NCI-H2081 treated with DMSO at 0.1 percent for 48 hours (cell line): ENCODE measurements at places on chromosomes 16 and 17.

GRCh38 chr17:3952186-3952585, 12.1 kb downstream of the ATP2A3 start:
- DNase-seq: no peak

GRCh38 chr16:28986046-28986445, 1.2 kb downstream of the LAT start:
- no peak for DNase-seq

DNA sequence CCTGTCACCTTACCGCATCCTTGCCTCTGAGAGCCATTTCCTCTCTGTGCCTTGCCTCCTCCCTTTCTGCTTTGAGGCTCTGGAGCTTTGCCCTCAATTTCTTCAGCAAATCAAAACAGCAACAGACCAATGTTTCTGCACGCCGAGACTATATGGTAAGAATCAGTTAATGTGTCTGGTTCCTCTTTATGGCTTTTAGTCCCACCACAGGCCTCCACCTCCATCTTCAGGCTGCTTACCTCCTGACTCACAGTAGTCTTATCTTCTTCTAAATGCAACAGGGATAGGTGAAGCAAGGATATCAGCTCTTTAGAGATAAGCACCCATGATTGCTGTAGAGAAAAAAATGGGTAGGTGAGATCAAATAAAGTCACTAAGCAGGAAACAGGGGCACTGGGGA, 9.2 kb upstream of the ALDOC start:
- DNase-seq: no peak

- DNase-seq: no peak
Measured at GRCh38 chr17:50986989-50987660, 121.0 kb upstream of the TOB1 start.

GRCh38 chr16:89845417-89845816, 17.1 kb downstream of the SPIRE2 start:
- DNase-seq: no peak

DNA sequence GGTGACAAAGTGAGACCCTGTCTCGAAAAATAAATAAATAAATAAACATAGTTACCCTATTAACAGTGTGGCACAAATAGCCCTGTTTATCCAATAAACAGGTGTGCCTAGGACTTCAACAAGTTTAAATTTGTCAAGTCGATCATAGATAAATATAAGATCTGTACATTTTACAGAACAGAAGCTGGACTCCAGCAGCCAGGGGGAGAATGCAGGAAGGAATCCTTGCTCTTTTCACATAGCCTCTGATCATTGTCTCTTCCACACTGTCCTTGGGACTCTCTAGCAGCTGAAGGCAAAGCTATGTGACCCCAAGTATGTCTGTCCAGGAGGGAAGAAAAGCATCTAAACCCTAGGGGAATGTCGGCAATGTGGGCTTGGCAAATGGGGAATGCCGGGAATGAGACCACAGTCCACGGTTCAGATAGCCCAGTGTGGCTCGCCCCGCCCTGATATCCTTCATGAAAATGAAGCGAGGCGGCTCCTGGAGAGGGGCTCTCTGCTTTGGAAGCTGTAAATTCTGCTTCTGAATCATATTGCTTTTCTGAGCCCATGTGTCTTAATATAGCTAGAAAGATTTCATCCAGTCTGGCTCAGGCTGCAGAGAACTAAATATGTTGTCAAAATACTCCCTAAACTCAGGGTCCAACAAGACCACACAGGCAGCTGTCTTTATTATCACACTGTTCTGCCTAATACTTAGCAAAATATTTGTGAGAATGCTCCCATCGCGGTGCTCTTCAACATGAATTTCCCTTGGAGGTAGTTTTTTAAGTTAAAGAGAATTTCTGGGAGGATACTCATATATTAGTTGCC, 24.9 kb upstream of the GRB2 start:
- DNase-seq: no peak

- DNase-seq: no peak
Measured at GRCh38 chr17:46978489-46979146, 435 bp downstream of the RPRML start.

- no peak for DNase-seq
Measured at GRCh38 chr17:47855737-47856136, 4.8 kb upstream of the SP6 start.

GRCh38 chr16:27551036-27551435, 1.1 kb downstream of the KATNIP start:
- no peak for DNase-seq

DNA sequence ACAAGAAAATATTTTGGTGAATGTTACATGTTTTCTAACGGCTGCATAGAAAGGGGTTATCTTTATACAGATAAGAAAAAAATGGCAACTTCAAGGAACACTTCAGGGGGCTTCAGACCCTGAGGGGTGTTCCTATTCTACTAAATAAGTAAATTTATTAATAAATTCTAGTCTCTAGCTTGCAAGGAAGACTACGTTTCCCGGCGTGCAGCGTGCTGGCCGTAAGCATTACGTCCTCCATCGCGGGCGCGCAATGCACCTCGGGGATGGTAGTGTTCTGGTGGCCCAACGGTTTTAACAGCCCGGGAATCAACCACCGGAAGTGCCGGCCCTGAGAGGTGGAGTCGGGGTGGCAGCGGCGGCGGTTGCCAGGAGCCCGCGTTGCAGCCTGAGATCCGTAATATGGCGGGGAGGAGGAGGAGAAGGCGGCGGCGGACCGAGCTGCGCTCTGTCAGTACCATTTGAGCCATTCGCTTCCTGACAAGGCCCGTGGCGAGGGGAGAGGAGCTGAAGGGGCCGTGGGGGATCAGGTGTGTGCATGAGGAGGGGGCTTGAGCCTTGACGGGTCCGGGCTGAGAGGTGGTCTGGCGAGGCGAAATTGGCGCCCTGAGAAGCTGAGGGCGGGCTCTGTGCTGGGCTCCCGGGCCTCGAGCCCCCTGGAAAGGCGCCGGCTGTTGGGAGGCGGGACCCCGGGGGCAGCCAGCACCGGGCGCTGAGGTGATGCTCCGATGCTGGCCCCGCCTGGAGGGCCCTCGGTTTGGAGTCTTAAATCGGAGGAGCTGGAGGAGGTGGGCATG, at the start of gene CCP110:
Gene CCP110 (plus strand): TSS at position 384 of the 797 bp plus-strand sequence. CDS start 3,940 bp downstream, outside the sequence.
- peak; percentile 84 for DNase-seq

- DNase-seq: peak; percentile 90
Measured at GRCh38 chr16:69890114-69890891, 60.8 kb upstream of the CLEC18A start.

DNA sequence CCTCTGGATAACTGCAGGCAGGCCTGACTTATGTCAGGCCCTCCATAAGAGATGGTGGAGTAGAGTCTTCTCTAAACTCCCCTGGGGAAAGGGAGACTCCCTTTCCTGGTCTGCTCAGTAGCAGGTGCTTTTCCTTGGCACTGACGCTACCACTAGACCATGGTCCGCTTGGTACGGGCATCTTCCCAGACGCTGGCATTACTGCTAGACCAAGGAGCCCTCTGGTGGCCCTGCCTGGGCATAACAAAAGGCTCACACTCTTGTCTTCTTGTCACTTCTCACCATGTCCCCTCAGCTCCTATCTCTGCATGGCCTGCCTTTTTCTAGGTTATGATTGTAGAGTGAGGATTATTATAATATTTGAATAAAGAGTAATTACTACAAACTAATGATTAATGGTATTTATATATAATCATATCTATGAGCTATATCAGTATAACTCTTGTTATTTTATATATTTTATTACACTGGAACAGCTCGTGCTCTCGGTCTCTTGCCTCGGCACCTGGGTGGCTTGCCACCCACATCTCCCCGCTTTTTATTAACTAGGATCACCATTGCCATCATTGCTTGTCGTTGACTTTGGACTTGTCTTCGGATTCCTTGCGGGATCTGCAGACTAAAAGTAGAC, 59.8 kb upstream of the ARL4D start:
- DNase-seq: peak; percentile 65

DNA sequence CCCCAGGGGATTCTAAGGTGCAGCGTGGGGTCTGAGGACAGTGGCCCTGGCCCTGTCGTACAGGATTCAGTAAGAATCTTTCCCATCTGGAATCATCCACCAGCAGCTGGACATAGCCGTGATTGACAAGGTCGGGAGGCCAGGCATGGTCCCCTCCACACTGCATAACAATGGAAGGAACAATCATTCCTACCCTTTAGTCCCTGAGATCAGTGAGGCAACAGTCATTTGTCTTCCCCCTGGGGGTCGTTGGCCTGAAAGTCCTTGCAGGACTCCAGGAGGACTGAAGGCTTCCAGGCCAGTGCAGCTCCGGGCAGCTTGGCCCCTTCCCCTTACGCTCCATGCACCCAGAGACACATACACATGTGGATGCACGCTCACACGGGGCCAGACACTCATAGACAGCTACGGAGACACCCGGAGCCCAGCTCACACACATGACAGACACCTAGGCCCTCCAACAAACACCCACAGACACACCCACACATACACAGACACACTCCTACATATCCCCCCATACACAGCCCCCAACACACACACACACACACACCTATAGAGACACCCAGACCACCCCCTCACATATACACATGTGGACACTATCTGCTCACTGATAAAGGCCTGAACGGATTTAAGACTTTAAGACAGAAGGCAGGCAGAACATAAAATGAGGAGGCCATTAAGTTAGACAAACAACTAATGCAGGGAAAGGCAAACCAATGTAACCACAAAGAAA, 42.9 kb downstream of the LITAF start:
- no peak for DNase-seq

DNA sequence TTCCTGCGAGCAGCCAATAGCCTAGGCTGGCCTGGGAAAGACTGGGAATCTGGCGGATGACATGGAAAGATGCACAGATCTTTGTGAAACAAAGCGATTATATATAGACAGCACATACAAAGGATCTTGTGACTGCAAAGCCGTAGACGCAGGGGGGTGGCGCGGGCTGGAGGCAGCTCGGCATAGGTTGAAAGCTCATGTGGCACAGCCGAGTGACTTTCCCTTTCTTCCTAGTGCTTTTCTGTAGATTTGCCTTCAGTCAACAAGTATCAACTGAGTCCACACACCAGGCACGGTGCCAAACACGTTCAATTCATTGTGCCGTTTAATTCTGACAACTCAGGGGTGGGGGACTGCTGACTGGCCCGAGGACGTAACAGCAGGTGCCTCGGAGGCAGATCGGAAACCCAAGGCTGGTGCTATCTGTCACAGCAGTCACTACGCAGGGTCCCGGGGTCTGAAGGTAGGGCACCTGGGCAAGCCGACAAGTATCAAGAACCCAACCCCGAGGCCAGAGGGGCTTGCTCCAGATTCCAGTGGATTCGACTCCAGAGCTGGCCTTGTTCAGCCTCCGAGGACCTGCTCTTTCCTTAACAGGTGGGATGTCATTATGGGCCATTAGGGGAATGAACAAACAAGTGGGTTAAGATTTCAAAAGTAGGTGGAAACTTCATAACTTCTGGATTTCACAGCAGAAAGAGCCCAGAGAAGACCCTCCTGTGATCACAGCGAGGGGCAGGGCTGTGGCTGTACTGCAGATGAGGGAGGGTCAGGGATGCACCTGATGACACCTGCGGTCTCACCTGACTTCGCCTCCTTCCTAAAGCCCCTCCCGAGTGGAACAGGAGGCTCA, 5.9 kb downstream of the PAM16 start:
- peak; percentile 17 for DNase-seq

- no peak for DNase-seq
Measured at GRCh38 chr17:58314706-58315015, 13.9 kb downstream of the TSPOAP1 start.

GRCh38 chr16:53773881-53774280, 69.9 kb downstream of the FTO start:
- no peak for DNase-seq

GRCh38 chr17:70238646-70239045, 69.3 kb downstream of the KCNJ2 start:
- DNase-seq: no peak

DNA sequence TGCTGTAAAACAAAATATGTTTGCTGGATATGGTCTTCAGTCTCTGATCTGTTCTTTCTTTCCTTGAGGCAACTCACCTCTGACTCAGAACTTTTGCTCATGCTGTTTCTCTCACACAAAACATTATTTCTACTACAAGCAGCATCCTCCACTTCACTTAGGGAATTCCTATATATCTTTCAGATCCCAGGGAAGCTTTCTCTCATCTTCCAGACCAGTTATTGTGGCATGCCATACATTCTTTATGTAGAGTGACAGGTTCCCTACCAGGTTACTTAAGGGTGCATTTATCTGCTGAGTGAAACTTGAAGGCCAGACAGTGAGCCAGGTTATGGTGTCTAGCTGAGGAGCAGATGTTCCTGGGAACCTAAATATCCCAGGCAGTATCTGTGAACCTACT, 1226.0 kb downstream of the CDH8 start:
- no peak for DNase-seq

- no peak for DNase-seq
Measured at GRCh38 chr16:52247737-52248136, 299.2 kb downstream of the TOX3 start.

- DNase-seq: no peak
Measured at GRCh38 chr17:28735242-28735722, 6.7 kb downstream of the NEK8 start.

GRCh38 chr17:16442141-16442540, 26.8 kb downstream of the TRPV2 start:
- no peak for DNase-seq

DNA sequence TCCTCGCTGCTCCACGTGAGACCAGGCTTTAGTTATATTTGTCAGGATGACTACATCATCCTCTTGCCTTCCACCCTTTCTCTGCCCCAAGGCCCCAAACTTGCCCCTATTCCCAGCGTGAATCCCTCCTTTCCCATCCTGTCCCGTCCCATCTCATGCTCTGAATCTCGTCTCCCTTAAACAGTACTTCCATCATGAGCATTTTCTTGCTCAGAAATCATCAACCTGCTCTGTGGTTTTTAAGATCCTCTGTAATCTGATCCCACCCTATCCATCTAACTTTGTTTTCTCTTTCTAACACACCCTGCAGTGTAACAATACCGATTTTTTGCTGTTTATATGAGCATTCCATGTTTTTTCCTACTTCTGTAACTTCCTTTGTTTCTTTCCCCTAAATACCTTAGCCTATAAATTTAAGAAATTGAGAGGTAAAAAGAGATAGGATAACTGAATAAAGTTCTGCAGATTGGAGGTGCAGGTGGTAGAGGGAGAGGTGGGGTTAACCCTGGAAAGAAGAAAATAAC, 39.7 kb downstream of the MRTFB start:
- no peak for DNase-seq

DNA sequence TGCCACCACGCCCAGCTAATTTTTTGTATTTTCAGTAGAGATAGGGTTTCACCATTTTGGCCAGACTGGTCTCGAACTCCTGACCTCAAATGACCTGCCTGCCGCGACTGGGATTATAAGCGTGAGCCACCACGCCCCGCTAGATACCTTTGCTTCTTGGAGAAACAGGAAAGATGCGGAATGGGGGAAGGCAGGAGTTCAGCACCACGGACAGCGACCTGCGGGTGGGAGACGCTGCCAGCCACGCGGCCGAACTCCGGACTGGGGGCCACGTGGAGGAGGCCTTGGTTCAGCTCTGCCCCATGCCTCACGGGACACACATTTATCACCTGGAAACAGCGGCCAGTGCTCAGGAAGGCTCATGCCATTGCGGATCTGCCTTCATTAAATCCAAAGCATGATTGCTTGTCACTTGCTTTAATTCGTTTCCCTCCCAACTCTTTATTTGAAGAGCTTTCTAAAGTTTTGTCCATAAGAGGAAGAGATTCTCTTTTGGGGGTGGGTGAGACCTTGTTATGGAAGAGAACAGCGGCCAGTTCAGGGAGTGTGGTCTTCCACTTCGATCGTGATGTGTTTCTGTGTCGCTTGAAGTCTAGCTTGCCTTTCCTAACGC, 219.9 kb downstream of the ENGASE start:
- DNase-seq: no peak

- no peak for DNase-seq
Measured at GRCh38 chr16:12458591-12459358, 344.9 kb downstream of the CPPED1 start.
